ENCODE measurements at places on chromosomes 7 and 10. TPM values are rescaled to one million over a fixed set of nuclear protein-coding genes. Genes with fewer than 3 reads are reported as not detected.

The SGMS1 gene
- total RNA-seq, result 48.4 TPM

The PIP4K2A gene
- total RNA-seq, result 24.9 TPM

The SPDYE6 gene
- total RNA-seq, result not detected

The TMEM213 gene
- not detected for total RNA-seq

The FAM131B gene
- 0.65 TPM for total RNA-seq

The TRA2A gene
- 76.9 TPM for total RNA-seq

The TMED4 gene
- 53.9 TPM for total RNA-seq

The NAT16 gene
- 0.06 TPM for total RNA-seq

The IFIT3 gene
- total RNA-seq, result 5.0 TPM
